ENCODE measurements at places on chromosomes 5 and 9. TPM values are rescaled to one million over a fixed set of nuclear protein-coding genes. Genes with fewer than 3 reads are reported as not detected.

The SARDH gene
- total RNA-seq: 4.6 TPM

The INVS gene
- total RNA-seq: 19.7 TPM

The CCDC127 gene
- total RNA-seq: 5.9 TPM

The FOXD4L3 gene
- total RNA-seq: not detected

The P4HA2 gene
- total RNA-seq: 32.5 TPM

The CTNND2 gene
- 0.79 TPM for total RNA-seq

The SVEP1 gene
- 19.3 TPM for total RNA-seq

The CYLC2 gene
- total RNA-seq: not detected

The PRSS3 gene
- total RNA-seq: 0.79 TPM

The RNF208 gene
- total RNA-seq: 7.0 TPM

The FOXD4L4 gene
- total RNA-seq: 0.31 TPM

The FAM193B gene
- total RNA-seq: 77.8 TPM

The SRA1 gene
- total RNA-seq: 31.3 TPM

The SH2D3C gene
- 27.7 TPM for total RNA-seq

The TOPORS gene
- 15.6 TPM for total RNA-seq

The HRCT1 gene
- 51.2 TPM for total RNA-seq

The FBN2 gene
- total RNA-seq: 1.0 TPM

The NUTM2F gene
- not detected for total RNA-seq

The ANKRD20A1 gene
- total RNA-seq: 4.2 TPM

The NDFIP1 gene
- total RNA-seq: 107 TPM

The ANKHD1 gene
- 130 TPM for total RNA-seq

The F2RL2 gene
- total RNA-seq: 0.44 TPM

The GFI1B gene
- 0.28 TPM for total RNA-seq

The PAIP2 gene
- total RNA-seq: 68.0 TPM

The ANKDD1B gene
- 3.1 TPM for total RNA-seq

The HTR1A gene
- total RNA-seq: not detected

The TNFSF8 gene
- 5.0 TPM for total RNA-seq

The CCT5 gene
- total RNA-seq: 136 TPM

The CTXN3 gene
- total RNA-seq: 0.35 TPM

The TEX48 gene
- total RNA-seq: not detected

The FUT7 gene
- 0.60 TPM for total RNA-seq

The ARHGEF39 gene
- total RNA-seq: 0.72 TPM

The PCDHA4 gene
- total RNA-seq: 4.1 TPM

The PCDHA13 gene
- total RNA-seq: 1.8 TPM

The FBP2 gene
- not detected for total RNA-seq

The PCSK1 gene
- 1.0 TPM for total RNA-seq

The ADGRD2 gene
- total RNA-seq: not detected

Measured in kidney (tissue), 22 donors.